ENCODE measurements at places on chromosomes 7 and 10.
A peak's percentile ranks its signal among the peaks of the same experiment; 100 is the strongest.

DNA sequence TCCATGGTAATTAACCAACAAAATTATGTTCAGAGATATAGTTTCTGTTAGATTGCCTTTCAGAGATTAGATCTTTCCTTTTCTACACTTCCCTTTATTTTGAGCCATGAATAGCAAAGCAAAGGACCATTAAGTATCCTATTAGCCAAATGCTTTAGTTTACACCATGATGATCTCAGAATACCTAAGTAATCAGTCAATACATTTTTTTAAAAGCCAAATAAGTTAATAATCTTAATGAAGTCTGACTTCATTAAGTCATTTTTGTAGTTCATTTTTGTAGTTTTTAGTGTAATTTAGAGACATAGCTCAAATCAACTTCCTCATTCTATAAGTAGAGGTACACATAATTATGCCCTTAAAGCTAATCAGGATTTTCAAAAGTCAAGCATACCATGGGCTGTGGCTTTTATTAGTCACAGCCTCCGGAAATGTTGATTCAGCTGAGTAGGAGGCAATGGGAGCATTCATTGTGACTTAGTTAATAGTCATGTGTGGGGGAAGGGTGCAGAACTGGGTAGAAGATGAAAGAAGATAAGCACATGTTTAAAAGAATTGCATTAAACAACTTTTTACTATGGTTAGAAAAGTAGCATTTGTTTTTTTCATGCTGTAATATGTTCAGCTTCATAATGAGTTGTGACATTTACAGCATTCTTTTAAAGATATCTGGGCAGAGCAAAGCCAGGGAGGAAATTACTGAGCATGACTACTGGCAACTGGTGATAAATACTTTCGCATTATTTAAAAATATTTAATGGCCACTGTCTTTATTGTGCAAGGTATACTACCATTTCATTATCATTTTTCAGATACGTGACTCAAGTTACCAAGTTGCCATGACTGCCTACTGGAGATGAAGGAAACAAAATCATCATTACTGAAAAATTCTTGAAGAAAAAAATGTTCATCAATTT, 57.3 kb upstream of the CCDC71L start:
- DNase-seq: peak; percentile 99

- no peak for DNase-seq
Observed at GRCh38 chr7:107803009-107803610, at the start of gene SLC26A3. Gene SLC26A3, minus strand, starts transcription at chr7:107803223. Its CDS starts 8,714 bp downstream, at chr7:107794509.

- DNase-seq: no peak
Observed at GRCh38 chr10:93211991-93212390, 138.3 kb downstream of the CYP26A1 start.

GRCh38 chr7:138396251-138397070, 63.6 kb upstream of the TRIM24 start:
- DNase-seq: no peak

GRCh38 chr10:35464825-35465456, 128.6 kb downstream of the CCNY start:
- DNase-seq: peak; percentile 30

DNA sequence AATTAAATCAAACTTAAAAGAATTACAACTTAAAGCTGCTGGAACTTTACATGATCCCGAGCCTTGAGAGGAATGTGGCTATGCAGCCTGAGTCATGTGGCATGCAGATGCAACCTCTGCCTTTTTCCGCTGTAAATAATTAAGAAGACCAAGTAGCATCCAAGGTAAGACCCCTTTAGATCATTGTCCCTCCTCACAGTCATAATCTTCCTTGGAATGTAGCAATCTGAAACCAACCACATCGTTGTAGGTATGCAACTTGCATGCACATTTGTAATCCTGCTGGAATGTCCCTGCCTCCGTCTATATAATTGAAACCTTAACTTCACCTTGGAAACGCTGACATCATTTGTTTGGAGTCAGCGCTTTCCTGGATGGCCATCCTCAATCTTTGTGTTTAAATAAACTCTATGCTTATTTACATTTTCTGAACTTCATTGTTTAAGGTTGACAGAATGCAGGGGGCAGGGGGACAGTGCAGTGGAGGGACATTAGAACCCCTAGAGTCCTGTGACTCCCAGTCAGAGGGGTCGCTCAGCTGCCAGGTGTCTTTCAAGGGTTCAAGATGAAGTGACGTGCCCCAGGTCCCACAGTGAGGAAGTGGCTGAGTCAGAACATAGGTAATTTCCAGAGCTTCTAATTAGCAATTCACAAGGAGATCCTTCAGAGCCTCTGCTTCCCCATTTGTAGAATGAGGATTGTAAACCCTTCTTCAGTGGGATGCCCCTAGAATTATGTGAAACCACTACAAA, 110.7 kb downstream of the RALA start:
- DNase-seq: peak; percentile 61

DNA sequence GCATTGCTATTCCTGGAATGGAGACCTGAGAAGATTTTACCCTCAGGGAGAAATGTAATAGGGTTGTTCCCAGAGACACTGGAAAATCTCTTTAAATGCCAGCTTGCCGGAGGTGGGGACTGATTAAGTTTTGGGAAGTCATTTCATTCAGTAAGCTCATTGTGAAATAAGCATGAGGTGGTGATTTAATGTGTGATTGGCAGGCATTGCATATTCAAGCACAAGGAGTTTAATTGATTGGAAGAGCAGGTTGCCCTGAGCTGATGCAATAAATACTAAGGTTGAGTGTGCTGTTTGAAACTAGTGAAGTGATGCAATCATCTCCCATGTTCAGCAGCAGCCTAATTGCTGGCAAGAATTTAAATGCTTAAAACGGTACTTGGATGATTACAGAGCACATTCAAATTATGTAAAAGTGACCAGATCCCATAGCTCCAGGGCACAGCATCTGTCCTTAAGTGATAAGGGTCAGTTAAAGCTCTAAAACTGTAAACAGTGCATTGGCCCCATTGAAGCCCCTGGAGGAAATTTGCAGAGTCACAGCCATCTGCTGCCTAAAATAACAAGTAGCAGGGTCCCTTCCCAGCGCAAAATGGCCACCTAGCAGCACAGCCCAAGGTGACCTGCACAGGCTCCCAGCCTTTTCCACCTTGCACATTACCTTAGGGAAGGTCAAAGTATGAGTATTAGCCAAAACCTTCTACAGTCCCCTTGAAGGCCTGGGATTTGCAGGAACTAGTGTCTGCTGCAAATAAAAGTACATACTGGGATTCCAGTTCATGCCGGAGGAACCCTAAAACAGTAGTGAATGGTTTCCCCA, 92.1 kb downstream of the CCDC71L start:
- DNase-seq: peak; percentile 73

- no peak for DNase-seq
Observed at GRCh38 chr10:98659951-98660350, 213.2 kb upstream of the HPS1 start.
